Fibroblast of villous mesenchyme (primary cell): ENCODE measurements at places on chromosomes 13 and 19. TPM values are rescaled to one million over a fixed set of nuclear protein-coding genes. Genes with fewer than 3 reads are reported as not detected.

DNA sequence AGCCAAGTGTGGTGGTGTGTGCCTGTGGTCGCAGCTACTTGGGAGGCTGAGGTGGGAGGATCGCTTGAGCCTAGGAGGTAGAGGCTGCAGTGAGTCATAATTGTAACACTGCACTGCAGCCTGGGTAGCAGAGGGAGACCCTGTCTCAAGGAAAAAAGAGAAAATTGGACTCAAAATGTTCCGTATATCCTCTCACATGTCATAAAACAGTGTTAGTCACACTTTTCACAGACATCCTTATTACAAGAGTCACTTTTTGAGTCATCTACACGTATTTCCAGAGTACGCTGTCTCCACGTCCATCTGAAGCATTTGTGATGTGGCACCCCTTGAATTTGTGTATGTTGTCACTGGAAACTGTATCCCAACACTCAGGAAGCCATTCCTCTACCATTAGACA is 133.0 kb downstream of the SIPA1L3 start:
- peak; percentile 70 for DNase-seq

DNA sequence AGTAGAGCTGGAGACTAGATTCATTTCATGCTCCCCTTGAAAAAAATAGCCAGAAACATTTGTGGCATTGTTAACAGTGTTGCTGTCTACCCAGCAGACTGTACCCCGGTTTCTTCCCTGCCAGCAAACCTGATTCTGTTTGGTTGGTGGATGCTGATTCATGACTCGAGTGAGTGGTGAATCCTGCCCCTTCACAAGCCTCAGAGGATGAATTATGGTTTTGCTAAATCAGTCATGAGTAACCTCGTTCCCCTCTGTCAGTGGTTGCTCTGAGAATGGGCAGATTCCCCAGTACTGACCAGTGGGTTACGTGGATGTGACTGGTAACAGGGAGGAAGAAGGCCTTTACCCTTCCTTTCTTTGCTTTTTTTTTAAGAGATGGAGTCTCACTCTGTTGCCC is 10.1 kb downstream of the NLRP12 start:
- DNase-seq: no peak

DNA sequence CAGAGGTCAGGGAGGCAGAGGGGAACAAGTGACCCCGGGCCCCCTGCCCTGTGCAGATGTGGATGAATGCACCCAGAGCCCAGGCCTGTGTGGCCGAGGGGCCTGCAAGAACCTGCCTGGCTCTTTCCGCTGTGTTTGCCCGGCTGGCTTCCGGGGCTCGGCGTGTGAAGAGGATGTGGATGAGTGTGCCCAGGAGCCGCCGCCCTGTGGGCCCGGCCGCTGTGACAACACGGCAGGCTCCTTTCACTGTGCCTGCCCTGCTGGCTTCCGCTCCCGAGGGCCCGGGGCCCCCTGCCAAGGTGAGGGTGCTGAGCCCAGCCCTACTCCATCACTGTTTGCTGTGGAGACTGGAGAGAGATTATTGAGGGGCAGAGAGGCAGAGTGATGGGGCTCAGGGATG is 9.9 kb downstream of the LTBP4 start:
- no peak for DNase-seq

- DNase-seq: peak; percentile 88
Observed at GRCh38 chr19:9406798-9407352, 28.5 kb downstream of the ZNF266 start.

- DNase-seq: no peak
Observed at GRCh38 chr19:10797541-10798256, 38.3 kb downstream of the TMED1 start.

- DNase-seq: peak; percentile 33
Observed at GRCh38 chr19:1672038-1672768, 19.8 kb upstream of the TCF3 start.

GRCh38 chr19:17766543-17767131 is 15.4 kb downstream of the FCHO1 start:
- DNase-seq: peak; percentile 80

DNA sequence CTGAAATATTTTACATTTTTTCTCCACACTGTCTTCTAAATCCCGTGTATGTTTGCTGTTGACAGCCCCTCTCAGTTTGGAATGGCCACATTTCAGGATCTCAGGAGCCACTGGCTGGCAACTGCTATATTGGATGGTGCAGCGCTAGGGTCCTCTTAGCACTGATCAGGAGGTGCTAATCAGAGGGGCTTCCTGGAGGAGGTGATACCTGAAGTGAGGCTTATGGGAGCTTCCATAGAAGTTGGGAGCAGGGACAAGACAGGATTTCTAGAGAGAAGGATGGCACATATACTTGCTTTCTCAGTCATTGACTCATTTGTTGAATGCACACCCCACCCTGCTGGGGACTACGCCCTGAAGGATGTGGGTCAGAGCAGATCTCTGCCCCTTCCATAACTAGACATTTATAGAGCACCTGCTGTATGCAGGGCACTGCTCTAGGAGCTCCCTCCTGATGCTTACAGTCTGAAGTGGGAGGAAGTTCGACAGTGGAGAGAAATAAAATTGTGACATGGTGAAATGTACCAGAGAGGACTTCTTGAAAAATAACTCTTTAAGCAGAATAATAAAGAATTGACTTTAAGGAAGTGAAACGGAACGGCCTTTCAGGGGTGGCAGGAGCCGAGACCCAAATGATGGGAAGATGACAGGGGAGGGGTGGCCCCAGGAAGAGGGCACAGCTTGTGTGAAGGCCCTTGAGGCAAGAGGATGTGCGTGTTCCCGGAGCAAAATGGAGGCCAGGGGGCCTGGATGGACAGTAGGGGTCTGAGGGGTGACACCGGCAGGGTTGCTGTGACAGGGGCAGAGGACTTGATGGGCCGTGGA is 13.1 kb downstream of the AP2A1 start:
- no peak for DNase-seq

- DNase-seq: peak; percentile 7
Observed at GRCh38 chr19:35357867-35358573, at the start of gene FFAR3. Gene FFAR3 (plus strand): TSS chr19:35358460. CDS start chr19:35358891, 431 bp downstream.

DNA sequence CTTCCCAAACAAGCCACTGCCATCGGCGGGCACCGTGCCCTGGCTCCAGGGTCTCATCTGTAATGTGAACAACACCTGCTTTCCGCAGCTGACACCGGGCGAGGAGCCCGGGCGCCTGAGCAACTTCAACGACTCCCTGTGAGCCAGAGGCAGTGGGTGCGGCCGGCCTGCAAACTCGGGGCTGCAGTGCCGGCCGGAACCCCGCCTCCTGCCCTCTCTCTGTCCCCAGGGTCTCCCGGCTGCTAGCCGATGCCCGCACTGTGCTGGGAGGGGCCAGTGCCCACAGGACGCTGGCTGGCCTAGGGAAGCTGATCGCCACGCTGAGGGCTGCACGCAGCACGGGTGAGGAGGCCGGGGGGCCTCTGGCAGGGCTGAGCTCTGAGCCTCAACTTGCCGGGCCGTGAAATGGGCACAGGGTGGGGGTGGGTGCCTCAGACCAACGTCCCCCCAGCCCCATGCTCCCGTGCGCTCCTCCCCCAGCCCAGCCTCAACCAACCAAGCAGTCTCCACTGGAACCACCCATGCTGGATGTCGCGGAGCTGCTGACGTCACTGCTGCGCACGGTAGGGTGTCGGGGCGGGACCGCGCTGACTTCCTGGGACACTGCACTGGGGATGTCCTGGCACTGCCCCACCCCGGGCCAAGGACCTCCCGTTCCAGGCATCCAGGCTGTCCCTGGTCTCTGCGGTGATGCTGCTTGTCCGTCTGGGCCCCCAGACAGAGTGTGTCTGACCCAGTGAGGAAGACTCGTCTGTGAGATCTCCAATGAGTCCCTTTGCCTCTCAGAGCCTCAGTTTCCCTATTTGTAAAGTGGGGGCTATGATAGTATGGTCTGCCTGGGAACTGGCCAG is 2.2 kb downstream of the ABCA7 start:
- peak; percentile 84 for DNase-seq

GRCh38 chr13:38703255-38703654 is 16.4 kb downstream of the FREM2 start:
- no peak for DNase-seq

DNA sequence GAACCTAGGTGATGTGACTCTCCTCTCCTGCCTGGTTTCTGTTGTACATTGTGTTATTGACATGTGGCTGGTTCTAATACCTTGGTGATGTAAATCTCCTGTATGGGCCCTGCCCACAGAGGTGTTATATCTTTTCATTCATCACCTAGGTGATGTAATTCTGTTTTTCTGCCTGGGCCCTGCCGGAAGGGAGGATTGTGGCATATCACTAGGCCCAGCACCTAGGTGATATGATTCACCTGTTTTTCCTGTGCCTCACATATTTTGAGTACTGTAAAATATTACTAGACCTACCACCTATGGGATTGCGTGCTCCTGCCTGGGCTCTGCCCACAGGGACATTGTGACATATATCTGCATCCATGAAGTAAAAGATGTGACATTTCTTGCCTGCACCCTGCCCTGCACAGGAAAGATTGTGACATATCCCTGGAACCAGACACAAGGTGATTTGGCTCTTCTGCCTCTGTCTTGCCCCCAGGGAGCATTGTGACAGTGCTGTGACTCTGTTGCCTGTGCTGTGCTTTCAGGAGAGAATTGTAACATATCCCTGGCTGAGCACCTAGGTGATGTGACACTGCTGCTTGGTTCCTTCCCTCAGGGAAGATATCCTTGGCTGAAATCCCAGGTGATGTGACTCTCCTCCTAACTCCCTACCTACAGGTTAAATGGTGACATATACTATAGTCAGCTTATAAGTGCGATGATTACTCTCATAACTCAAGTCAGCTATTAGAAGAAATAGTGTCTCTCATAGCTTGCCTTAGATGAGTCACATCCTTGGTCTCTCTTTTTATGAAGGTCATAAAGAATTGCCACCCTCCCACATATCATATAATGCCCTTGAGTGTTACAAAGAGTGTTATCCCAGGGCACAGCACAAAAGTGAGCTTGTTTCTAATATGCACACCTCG is 13.3 kb upstream of the ZNF681 start:
- DNase-seq: peak; percentile 17

GRCh38 chr19:41804336-41804735 is 7.9 kb downstream of the CEACAM3 start:
- no peak for DNase-seq

The DAND5 gene
- not detected in 2 replicates for total RNA-seq

The SERTAD1 gene
- 20.0 and 22.0 TPM in 2 replicates for total RNA-seq

The PCDH20 gene
- under 0.01 and 0.43 TPM in 2 replicates for total RNA-seq
